Heart left ventricle (tissue), 16 donors: ENCODE measurements at places on chromosomes 6 and 20. TPM values are rescaled to one million over a fixed set of nuclear protein-coding genes. Genes with fewer than 3 reads are reported as not detected.
A peak's percentile ranks its signal among the peaks of the same experiment; 100 is the strongest.

Gene FAXC
- total RNA-seq, result not detected

Gene RIN2
- 64.5 TPM for total RNA-seq

- peak overlapping the region; percentile 55 for H3K27ac ChIP-seq
- no peaks in the 10 kb centered on the region for H3K27me3 ChIP-seq
- no peak overlapping the region for H3K4me3 ChIP-seq
- H3K4me1 ChIP-seq, result peaks cover 28% of the 10 kb centered on the region
Measured at GRCh38 chr20:50744143-50744792, 12.9 kb downstream of the PARD6B start.

DNA sequence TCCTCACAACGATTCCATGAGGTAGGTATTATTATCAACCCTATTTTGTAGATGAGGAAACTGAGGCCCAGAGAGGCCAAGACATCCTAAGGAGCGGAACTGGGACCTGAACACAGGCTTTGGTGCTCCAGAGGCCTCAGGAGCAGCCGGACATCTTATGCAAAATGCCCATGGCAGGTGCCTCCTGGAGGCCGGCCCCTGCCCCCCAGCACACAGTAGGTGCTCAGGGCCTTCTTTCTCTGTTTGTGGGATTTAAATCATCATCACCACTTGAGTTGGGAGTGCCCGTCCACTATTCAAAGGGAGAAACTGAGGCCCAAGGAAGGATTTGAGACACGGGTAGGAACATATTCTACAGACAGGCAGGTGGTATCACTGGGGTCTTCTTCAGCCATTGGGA lies 41.2 kb downstream of the CEBPB start:
- no peak overlapping the region for H3K4me3 ChIP-seq
- no peak overlapping the region for H3K27ac ChIP-seq
- no peaks in the 10 kb centered on the region for H3K27me3 ChIP-seq
- DNase-seq, result no peak
- no peaks in the 10 kb centered on the region for H3K4me1 ChIP-seq
- no peaks in the 10 kb centered on the region for H3K36me3 ChIP-seq
